Neural cell (in vitro differentiated cells): ENCODE measurements at places on chromosomes 11 and 22. TPM values are rescaled to one million over a fixed set of nuclear protein-coding genes. Genes with fewer than 3 reads are reported as not detected.

RAB36 gene
- polyA plus RNA-seq = 3.2 TPM in 2 replicates

HBE1 gene
- not detected in 2 replicates for polyA plus RNA-seq

LARGE1 gene
- polyA plus RNA-seq = 27.5 and 34.0 TPM in 2 replicates

C1QTNF5 gene
- polyA plus RNA-seq = not detected in 2 replicates

GPHA2 gene
- polyA plus RNA-seq = not detected in 2 replicates

MS4A6A gene
- polyA plus RNA-seq = not detected in 2 replicates

TIRAP gene
- 2.0 and 3.6 TPM in 2 replicates for polyA plus RNA-seq

CAVIN3 gene
- polyA plus RNA-seq = not detected in 2 replicates

OR51B4 gene
- polyA plus RNA-seq = not detected in 2 replicates

UBQLNL gene
- polyA plus RNA-seq = not detected in 2 replicates
